SJSA1 (cell line): ENCODE measurements at places on chromosomes 1 and 21. TPM values are rescaled to one million over a fixed set of nuclear protein-coding genes. Genes with fewer than 3 reads are reported as not detected.

Gene LGR6
- not detected in 2 replicates for total RNA-seq

Gene C1orf116
- 0.03 TPM in 1 of 2 replicates, not detected in the other for total RNA-seq

Gene ZCCHC17
- total RNA-seq, result 42.0 and 50.2 TPM in 2 replicates

Gene SHISA4
- total RNA-seq, result 31.9 and 43.4 TPM in 2 replicates

Gene NBPF10
- 1.2 and 2.1 TPM in 2 replicates for total RNA-seq

Gene RSPO1
- not detected in 2 replicates for total RNA-seq
